Eye (tissue), 1 donor: ENCODE measurements at places on chromosomes 16 and 17.

DNA sequence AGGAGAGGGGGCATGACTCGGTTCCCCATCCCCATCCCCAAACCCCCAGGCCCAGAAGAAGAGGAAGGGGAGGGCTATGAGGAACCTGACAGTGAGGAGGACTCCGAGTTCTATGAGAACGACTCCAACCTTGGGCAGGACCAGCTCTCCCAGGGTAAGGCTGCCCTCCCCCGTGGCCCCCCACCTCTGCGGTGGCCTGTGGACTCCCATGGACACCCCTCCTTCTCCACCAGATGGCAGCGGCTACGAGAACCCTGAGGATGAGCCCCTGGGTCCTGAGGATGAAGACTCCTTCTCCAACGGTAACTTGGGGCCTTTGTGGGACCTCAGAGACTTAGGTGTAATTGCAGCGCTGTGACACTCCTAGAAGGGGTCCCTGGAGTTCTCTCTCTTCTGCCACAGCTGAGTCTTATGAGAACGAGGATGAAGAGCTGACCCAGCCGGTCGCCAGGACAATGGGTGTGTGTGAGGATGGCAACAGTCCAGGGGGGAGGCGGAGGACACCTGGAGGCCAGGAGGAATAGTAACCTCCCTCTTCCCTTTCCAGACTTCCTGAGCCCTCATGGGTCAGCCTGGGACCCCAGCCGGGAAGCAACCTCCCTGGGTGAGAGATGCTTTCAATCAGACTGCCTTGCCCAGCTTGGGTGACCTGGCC is 5.6 kb downstream of the CD19 start:
- no peak for DNase-seq

DNA sequence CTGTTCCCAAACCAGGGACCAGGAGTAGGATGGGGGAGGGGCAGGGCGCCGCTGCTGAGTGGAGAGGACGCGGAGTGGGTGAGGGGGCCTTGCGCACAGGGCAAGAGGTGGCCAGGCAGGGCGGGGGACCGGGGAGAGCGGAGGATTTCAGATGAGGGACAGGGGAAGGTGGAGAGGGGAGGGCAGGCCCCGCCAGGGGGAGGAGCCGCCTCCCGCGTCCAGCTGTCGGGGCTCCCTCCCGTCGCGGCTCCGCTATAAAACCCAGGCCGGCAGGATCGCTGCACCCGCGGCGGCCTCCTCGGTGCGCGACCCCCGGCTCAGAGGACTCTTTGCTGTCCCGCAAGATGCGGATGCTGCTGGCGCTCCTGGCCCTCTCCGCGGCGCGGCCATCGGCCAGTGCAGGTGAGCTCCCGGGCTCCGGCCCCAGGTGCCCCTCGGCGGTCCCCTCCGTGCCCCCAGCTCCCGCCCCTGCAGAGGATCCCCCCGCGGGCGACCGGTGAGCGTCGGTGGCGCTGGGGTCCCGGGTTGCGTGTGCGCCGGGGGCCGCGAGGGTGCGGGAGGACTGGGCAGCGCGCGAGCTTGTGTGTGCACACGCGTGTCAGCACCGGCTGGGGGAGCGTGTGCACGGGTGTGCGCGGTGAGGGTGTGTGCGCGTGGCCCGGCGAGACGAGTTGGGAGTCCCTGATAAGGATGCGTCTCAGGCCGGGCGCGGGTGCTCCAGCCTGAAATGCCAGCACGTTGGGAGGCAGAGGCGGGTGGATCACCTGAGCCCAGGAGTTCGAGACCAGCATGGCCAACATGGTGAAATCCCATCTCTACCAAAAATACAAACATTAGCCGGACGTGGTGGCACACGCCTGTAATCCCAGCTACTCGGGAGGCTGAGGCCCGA is at the start of gene CA4:
Gene CA4, plus strand, starts transcription at position 283 of the 892 bp plus-strand sequence. Its CDS starts 62 bp downstream, at position 345.
- peak; percentile 36 for DNase-seq

GRCh38 chr16:57192720-57193486 is 6.8 kb downstream of the RSPRY1 start:
- no peak for DNase-seq

GRCh38 chr17:60127068-60128064 is 22.4 kb upstream of the CA4 start:
- DNase-seq: no peak

DNA sequence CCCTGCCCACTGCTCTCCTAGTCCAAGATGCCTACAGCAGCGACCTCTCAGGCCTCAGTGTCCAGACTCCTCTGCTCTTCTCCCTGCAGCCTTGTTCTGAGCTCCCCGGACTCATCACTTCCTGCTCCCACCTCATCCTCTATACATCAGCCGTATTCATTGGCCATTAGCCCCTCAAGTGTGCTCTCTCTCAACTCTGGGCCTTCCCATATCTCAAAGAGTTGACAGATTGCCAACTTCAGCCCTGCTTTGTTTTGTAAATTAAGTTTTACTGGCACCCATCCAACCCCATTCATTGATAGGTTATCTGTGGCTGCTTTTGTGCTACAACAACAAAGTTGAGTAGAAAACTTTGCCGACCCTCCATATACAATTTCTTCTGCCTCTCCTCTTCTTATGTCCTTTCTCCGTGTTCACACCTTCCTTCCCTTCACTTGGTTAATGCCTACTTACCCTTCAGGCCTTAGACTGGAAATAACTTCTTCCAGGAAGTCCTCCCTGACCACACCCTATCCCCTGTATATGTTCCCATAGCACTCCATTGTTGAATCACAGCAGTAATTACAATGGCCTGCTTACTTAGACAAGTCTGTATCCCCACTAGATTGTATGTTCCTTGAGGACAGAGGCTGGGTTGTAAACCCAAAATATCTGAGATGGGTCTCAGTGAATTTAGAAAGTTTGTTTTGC is 63.4 kb upstream of the TANC2 start:
- DNase-seq: no peak

DNA sequence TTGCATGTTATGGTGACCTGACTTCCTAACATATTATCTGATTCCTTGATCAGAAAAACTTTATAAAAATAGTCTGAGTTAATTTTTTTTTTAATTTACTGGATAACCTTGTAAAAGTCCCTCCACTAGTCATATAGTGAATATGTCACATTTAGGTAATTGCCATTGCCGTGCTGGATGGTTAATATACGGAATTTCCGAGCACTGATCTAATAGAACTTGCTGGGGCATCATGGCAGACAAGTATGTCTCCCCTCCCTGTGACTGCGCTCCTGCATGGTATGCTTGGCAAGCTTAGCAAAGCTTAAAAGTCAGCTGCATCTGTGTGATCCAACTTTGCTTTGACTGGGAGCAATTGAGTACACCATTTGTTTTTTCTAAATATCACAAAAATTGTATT is 239.4 kb upstream of the TBX2 start:
- no peak for DNase-seq

- DNase-seq: peak; percentile 22
Observed at GRCh38 chr16:86222965-86223551, 287.3 kb upstream of the FOXF1 start.

GRCh38 chr16:12330946-12331345 is 354.4 kb downstream of the SNX29 start:
- DNase-seq: no peak

GRCh38 chr17:50198026-50198669 is 3.3 kb downstream of the COL1A1 start:
- DNase-seq: peak; percentile 78

DNA sequence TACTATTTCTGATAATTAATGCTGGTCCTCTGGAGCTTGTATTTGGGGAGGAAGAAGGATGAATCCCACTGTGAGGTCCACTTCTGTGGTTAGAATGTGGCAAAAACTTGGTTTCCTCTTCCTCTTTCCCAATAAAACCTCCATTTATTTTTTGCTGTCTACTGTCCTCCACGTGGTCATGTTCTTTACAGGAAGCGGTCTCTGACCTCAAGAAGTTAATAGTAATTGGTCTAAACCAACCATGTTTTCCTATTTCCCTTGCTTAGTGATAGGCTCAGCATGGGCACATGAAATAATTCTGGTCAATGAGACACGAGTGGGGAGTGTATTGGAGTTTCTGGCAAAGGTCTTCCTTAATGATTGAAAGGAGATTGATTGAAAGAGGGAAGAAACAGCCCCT is 33.9 kb downstream of the CHP2 start:
- DNase-seq: no peak

DNA sequence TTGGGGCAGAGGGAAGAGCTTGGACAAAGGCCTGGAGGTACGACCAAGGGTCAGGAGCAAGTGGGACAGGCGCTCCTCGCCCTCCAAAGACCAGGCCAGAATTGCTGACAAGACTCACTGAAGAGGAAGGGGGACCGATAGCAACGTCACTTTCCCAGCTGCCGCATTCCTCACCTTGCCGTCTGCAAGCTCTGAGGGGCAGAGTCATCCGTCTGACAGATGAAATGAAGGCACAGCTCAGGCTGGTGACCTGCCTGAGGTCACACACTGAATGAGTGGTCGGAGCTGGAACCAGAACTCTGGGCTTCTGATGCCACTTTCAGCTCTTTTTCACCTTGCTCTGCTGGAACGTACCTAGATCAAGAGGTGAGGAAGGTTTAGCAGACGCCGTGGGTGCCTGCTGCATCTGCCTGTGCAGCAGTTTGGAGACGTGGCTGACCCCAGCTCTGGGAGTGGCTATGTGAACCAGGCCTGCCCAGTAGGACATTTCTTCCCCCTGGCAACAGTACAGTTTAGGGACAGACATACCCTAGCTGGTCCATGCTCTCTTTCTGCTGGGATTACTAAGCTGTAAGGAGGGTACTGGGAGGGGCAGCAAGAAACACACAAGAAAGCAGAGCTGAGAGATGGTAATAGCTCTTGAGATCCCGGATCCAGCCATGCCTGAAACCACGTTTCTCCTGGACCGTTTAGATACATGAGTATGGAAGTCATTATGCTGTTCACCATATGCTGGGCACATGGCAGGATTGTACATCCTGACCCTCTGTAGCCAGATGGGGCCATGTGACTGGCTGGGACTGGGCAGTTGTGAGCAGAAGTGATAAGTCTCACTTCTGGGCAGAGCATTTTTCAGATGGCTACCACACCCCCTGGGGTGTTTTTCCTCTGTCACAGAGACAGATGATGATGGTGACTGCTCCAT is 50.9 kb downstream of the IL21R start:
- DNase-seq: no peak

GRCh38 chr17:72354071-72354470 is 233.3 kb downstream of the SOX9 start:
- peak; percentile 70 for DNase-seq

GRCh38 chr16:58464047-58464915 is 35.7 kb upstream of the NDRG4 start:
- peak; percentile 73 for DNase-seq

GRCh38 chr17:16928406-16929034 is 43.4 kb downstream of the TNFRSF13B start:
- DNase-seq: no peak

DNA sequence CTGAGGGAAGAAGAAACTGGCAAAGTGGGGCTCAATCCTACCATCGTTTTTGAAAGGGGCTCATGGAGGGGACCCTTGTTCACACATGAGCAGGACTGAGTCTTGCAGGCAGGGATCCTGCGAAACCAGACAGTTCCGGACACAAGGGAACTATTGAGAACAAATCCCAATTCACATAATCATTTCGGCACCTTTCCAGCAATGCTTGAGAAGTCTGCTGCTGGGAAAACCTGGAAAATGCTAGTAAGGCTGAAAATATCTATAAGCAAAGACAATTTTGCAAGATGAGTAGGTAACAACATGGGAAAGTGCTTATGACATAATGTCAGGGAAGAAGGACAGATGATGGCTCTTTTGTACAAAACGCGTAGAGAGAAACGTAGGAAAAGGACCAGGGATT is 52.1 kb upstream of the BPTF start:
- no peak for DNase-seq

DNA sequence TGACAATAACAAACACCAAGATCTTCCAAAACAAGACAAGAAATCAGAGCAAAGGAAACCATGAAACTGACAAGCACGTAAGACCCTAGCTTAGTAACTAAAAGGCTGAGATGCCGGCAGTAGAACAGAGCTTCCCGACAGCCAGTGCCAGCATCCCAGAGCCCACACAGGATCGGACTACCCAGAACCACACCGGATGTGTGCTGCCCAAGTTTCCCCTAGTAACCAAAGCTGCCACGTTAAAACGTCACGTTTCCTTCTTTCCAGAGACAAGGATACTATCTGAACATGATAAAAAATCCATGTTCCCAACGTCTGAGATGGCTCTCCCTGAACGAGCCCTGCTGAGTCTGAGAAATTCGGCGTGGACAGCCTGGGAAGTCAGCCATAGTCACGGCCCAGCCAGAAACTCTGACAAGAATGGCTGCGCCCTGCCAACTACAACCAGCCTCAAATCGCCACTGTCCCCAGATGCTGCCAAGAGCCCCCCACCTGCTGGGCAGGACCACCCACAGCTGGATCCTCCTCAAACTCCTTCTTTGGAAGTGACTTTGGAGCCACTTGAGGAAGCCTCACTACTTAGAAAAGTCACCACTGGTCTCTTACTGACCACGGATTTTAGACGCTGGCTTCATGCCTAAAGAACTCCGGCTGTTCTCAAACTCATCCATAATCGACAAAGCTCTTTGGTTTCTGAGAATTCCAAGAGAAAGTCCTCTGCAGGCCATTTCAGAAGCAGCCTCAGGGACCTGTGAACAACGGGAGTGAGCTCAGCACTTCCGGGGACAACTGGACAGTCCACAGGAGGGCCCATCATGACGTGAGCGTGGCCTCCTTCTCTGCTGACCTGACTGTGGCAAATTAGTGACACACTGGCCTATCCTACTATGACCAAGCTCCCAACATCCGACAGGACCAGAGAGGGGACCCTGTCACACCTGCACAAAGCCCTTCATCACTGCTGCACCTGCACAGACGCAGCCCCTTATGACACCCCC is 16.7 kb downstream of the CCDC57 start:
- no peak for DNase-seq

- no peak for DNase-seq
Observed at GRCh38 chr16:67149276-67150046, 1.3 kb downstream of the B3GNT9 start.

GRCh38 chr17:74760404-74761105 is 12.1 kb downstream of the NHERF1 start:
- DNase-seq: no peak

DNA sequence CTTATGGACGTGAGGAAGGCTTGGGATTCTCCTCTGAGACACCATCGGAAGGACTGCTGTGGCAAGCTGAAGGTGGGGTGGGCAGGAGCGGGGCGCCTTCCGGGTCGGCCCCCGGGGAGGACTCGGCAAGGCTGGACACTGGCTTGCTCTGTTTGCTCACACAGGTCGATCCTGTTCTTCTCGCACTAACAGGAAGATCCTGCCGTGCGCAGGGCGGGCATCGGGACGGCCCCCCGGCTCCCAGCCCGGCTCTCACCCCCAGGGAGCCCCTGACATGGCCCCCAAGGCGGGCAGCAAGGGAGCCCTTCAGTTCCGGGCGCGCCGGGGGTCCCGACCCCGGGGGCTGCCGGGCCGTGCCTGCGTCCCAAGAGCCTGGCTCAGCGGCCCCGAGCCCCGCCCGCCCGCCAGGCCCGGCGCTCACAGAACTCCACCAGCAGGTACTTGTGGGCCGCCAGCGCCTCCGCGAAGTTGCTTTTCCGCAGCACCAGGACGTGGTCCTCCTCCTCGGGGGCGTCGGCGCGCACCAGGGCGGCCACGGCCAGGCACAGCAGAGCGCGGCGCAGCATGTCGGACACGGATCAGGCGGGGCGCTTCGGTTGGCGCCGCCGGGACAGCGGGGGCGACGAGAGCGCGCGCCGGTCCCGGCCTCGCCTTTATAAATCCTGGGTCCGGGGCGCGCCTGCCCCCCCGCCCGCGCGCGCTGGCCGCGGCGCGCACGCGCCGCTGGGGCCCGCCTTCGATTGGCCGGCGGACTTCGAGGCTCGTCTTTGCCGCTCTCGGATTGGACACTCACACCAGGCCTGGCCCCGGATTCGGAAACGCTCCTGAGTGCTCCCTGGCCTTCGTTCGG is at the start of gene P4HB:
Gene P4HB, minus strand, starts transcription at position 630 of the 850 bp plus-strand sequence. Its CDS starts 64 bp downstream, at position 566.
- DNase-seq: no peak
